Caudate nucleus (tissue), 63 donors: ENCODE measurements at places on chromosomes 3 and 15.
A peak's percentile ranks its signal among the peaks of the same experiment; 100 is the strongest.

DNA sequence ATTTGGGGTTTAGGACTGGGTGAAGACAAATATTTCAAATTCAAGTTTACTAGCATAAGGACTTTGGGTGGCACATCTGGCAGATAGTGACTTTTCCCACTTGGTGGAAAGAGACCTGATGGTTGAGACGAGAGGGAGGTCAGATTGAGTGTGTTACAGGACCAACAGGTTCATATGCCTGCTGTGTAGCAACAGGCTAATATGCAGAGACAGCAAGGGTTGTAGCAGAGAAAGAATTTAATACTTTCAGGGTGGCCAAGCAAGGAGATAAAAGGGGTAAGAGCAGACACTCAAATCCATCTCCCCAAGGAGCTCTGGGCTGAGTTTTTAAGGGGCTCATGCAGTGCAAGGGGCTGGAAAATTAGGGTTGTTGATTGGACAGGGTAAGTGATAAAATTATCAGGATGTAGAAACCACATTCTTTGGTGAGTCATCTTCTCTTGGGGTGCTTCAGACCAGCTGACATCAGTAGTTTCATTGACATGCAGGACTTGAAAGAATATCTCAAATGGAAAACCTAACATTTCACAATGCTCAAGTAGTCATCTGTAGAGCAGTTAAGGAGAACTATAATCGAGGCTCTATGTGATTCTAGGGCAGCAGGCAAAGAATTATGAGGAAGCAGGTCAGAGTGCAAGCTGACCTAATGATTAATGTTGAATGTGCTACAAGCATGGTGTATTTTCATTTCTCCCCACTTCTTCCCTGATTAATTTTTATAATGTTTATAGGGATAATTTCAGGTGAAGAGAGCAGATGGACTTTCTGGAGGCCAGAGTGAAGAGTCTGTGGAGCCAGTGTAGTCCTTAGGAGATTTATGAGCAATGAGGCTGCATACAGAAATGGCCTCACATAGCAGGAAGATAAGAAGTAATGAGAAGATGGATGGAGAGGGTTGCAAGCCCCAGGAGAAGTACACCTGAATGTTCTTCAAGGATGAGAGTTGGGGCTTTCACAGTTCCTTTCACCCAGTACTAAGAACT is 13.7 kb downstream of the FOXB1 start:
- DNase-seq, result no peak

DNA sequence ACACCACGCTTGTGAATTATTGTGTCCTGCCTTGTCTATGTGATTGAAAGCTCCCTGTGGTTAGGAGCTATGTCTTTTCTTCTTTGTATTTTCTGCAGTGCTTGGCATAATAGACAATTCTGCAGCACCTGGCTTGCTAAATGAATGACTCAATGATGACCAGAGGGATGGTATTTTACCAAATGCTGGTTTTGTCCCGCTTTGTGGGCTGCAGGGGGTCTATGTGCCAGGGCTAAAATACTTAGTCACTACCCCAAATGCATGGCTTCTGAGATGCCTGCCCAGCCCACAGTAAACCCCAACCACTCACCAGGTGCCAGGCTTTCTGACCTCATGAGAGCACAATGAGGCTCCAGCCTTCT is 50.9 kb downstream of the BOC start:
- no peak for DNase-seq

GRCh38 chr3:109685084-109686079 is 348.0 kb upstream of the DPPA4 start:
- no peak for DNase-seq

- DNase-seq, result no peak
These were observed at the start of gene ANKUB1 for GRCh38 chr3:149792452-149793270. Gene ANKUB1 (minus strand): TSS chr3:149792554. CDS start chr3:149792366, 188 bp downstream.

- DNase-seq, result no peak
These were observed 56.4 kb downstream of the FEM1B start for GRCh38 chr15:68333775-68334470.

DNA sequence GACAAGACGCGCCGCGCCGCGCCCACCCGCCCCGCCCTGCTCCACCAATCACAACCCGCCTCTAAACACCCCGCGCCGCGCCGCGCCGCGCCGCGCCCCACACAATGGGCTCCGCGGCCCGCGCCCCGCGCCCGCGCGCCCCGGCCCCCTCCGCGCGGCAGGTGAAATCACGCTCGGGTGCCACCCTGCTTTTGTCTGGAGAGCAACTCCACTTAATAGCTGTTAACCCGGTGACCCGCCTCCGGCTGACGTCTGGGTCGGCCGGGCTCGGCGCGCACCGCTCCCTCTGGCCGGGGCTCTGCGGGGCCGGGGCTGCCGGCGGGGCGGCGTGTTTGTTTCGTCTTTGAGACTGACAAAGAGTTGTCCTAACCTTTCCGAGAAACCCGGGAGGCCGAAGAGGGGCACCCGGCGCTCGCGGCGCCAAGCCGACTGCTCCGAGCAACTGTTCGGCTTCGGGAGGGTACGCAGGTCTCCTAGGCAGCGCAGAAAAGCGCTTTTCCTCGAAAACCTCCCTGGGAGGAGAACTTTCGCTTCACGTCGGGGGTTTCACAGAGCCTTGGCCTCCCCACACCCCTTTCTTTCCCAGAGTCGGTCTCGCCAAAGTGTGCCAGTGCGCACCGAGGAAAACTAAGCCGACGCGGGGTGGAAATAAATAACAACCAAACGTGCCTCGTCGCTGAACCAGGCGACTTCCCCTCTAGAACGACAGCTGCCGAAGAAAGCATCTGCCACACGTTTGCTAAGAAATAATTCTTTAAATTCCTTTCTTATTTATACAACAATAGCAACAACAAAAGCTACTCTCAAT is 518.4 kb downstream of the FOXP1 start:
- peak; percentile 73 for DNase-seq

GRCh38 chr3:7074217-7074616 is 213.3 kb downstream of the GRM7 start:
- DNase-seq, result no peak

GRCh38 chr15:33114374-33114717 is 80.2 kb downstream of the FMN1 start:
- DNase-seq, result no peak

DNA sequence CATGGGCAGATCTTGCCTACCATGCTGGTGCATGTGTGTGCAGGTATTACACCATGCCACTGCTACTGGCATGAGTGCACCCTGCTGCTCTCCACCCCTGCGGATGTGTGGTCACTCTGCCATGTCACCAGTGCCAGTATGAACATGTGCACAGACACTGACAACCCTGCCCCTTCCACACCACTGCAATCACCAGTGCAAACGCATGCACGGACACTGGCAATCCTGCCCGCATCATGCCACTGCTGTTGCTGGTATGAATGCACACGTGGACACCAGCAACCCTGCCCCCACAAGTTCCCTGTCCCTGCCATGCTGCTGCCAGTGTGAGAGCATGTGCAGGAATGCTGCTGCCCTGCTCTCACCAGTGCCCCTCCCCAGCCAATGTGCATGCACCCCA is 24.8 kb upstream of the TUBGCP5 start:
- DNase-seq, result no peak
